ENCODE measurements at places on chromosomes 7 and 10.

GRCh38 chr7:105640956-105641810, 59.9 kb upstream of the EFCAB10 start:
- no peak for DNase-seq

DNA sequence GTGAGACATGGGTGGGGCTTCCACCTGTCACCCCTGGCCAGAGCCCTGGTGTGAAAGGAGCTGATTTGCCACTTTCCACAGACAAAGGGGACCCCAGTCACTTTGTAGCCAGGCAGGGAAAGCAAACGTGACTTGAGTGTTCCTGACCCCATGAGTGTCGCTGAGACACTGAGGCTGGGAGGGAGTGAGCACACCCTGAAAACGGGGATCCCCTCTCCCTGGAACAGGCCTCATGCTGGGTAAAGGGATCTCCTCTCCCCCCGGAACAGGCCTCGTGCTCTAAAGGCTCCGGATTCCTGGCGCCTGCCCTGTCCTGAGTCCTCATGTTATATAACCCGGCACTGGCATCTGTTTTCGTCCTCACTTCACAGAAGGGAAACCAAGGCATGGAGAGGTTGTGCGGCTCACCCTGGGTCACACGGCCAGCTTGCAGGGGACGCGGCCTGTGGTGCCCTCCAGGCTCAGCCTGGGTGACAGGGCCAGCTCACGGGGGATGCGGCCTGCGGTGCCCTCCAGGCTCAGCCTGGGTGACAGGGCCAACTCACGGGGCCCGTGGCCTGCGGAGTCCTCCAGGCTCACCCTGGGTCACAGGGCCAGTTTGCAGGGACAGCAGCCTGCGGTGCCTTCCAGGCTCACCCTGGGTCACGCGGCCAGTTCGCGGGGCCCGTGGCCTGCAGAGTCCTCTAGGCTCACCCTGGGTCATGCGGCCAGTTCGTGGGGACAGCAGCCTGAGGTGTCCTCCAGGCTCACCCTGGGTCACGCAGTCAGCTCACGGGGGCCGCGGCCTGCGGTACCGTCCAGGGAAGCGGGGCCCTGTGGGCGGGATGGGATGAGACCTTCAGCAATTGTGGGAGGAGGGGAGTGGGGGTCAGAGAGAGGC, 104.7 kb downstream of the PDGFA start:
- DNase-seq = no peak

DNA sequence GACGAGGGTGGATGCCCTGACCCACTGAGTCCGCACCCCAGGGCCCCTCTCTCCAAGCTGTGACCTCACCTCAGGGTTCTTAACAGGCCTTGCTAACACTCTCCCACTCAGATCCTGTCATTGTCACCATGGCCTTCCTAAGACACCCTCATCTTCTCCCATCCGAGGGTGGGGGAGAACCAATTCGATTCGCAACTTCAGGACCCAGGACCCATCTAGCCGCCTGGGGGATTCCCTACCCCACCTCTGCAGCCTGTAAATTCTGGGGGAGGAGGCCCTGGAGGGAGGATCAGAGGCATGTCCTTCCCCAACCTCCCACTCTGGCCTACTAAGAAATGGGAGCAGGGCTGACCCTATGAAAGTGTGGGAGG, 17.4 kb downstream of the TRIM8 start:
- no peak for DNase-seq

DNA sequence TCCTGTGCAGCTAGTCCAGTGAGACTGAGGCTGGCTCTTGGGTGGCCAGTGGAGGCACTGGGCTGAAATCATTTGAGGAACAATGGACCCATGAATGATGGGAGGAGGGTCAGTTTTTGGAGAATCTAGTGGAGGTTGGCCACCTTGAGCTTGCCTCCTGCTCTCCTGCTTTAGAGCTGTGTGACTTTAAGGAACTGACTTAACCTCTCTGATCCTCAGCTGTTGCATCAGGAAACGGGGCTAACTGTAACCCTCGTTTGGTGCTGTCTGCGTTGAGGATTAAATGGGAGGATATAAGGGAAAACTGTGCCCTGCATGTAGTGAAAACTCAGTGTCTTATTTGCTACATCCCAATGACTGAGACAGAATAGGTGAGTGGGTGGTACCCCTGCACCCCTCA, 115.4 kb upstream of the PPIF start:
- no peak for DNase-seq

DNA sequence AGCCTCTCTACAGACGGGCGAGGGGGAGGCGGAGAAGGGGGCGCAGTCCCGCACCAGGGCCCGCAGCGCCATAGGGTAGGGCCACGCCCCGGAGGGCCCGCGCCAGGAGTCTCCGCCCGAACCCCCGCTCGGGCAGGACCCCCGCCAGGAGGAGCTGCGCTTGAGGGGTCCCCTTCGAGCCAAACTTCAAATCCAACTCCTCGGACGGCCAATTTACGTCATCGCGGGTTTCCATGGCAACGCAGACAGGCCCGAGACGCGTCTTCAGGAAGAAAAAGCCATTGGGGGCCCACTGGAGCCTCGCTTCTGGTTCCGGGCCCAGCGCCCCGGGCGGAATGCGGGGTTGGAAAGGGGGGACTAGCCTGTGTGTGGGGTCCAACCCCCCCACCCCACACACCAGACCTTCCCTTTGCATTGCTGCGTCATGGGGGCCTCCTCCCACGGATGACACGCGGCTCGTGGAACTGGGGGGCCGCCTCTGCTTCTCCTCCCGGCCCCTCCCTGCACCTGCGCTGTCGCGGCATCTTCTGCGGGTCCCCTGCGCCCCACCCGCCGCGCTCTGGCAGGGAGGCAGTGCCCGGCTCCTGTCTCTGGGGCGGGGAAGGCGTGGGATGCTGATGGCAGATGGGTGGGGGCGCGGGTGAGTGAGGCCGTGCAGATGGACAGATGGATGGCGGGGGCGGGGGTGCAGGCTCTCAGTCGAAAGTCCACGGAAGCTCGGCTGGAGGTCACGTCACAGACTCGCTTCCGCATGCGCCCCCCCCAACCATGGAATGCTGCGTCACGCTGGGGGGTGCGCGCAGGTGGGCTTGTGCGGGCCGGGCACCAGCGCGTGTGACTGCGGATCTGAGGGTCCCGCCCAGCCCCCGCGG, 1.2 kb downstream of the CALY start:
- no peak for DNase-seq

DNA sequence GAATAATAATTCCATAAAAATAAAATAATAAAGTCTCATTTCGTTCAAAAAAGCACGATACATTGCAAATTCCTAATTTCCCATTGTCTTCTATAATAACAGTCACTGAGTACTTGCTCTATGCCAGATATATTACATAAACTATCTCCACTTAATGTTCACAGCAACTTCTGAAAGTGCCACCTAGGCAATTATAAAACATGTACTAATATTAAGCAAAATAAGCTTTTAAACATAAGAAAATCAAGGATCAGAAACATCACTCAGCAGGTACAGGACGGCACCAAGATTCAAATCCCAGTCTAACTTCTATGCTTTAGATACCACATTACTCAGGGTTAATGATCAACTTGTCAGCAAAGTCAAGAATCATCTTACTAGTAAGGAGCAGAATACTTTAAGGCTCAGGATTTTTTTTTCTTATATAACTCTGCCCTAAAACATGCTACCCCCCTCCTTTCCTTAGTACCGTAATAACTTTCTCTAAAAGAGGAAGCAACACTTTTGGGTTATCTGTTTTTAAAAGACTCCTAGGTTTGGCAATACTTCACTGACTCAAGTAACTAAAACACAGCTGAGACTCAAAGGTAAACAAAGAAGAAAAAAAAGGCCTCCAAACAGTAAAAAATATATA, 51.3 kb downstream of the USP6NL start:
- DNase-seq = no peak

GRCh38 chr7:33916357-33917081, 11.2 kb downstream of the BMPER start:
- DNase-seq = no peak

- DNase-seq = no peak
These were observed 8.4 kb downstream of the TRIM24 start for GRCh38 chr7:138468244-138469123.

DNA sequence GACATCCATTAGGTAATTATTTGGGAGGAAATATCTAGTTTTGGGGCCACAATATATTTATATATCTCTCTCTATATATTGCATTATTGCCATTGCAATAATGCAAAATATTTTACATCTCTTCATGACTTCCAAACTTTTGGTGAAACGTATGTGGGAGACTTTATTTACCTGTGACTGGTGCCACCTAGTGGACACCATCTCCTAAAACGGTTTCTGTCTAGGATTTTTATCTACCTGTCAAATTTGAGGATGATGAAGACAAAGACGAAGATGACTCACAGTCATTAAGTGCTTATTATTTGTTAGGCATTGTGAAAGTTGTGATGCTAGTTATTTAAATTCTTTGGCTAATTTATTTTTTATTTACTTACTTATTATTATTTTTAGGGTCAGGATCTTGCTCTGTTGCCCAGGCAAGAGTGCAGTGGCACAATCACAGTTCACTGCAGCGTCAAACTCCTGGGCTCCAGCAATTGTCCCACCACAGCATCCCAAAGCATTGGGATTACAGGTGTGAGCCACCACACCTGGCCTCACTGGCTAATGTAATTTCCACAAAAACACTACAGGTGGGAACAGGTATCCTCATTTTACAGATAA, 18.7 kb upstream of the CBLL1 start:
- no peak for DNase-seq

GRCh38 chr10:122879339-122880273, at the start of gene FAM24B:
Gene FAM24B, minus strand, starts transcription at chr10:122879581. Its CDS starts 29,066 bp downstream, at chr10:122850515.
- DNase-seq = no peak

- no peak for DNase-seq
These were observed 67.7 kb downstream of the ARHGAP22 start for GRCh38 chr10:48536916-48537890.

DNA sequence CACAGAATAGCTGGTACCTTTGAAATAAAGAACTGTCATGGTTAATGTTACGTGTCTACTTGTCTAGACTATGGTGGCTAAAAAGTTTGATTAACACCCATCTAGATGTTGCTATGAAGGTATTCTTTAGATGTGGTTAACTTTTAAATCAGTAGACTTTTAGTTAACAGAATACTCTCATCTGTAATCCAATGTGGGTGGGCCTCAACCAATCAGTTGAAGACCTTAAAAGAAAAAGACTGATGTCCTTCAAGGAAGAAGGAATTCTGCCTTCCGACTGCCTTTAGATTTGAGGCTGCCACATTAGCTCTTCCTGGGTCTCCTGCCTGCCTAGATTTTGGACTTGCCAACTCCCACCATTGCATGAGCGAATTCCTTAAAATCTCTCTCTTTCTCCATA, 113.0 kb upstream of the CACUL1 start:
- DNase-seq = no peak

GRCh38 chr7:37738321-37738720, 54.8 kb downstream of the GPR141 start:
- no peak for DNase-seq

GRCh38 chr7:1447551-1448244, 11.6 kb downstream of the MICALL2 start:
- DNase-seq = no peak

- DNase-seq = no peak
These were observed 101.7 kb downstream of the MGMT start for GRCh38 chr10:129568583-129569344.

DNA sequence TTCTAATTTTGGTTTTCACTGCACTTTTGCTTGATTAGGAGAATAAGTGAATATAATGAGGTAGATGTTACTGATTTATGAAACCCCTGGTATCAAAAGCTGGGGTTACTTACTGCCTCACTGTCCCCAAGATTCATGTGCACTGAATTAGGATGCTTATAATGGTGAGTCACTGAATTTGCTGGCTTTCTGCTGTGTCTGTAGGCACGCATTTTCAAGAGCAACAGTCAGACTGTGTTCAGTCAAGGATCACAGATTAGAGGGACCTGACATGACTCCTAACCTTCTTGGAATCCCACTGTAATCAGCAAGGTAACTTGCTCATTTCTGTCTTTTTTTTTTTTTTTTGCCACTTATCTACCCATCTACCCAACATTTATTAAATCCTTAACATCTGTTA, 59.7 kb downstream of the GPR85 start:
- no peak for DNase-seq

GRCh38 chr10:127679642-127680255, 57.2 kb upstream of the FOXI2 start:
- DNase-seq = no peak

DNA sequence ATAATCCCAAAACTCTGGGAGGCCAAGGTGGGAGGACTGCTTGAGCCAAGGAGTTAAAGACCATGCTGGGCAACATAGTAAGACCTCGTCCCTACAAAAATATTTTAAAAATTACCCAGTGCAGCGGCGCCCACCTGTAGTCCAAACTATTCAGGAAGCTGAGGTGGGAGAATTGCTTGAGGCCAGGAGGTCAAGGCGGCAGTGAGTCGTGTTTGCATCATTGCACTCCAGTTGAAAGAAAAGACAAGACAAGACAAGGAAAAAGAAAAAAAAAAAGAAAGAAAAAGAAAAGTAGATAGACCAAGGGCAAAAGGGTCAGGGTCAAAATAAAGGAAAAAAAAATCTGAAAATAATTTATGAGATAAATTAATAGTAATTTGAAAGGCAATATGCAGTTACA, 5.8 kb downstream of the ANXA7 start:
- DNase-seq = no peak

DNA sequence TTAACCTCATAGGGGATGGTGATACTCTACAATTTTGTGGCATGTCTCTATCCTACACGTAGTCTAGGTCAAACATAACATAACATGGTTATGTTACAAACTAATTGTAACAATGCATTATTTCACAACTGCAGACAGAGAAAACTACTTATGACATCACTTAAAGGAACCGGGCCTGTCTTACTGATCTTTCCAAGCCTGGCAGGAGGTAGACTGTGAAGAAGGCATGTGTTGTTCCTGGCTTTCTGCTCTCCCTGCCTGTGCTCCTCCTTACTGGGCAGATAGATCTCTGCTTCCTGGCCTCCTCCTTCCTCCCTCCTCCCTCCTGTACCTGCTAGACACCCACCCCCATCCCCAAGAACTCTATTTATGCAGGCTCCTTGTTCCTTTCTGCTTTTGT, 5.4 kb downstream of the CACNB2 start:
- DNase-seq = no peak

All from H54 (cell line).